T follicular helper cell (primary cell): ENCODE measurements at places on chromosomes 13 and 19.

DNA sequence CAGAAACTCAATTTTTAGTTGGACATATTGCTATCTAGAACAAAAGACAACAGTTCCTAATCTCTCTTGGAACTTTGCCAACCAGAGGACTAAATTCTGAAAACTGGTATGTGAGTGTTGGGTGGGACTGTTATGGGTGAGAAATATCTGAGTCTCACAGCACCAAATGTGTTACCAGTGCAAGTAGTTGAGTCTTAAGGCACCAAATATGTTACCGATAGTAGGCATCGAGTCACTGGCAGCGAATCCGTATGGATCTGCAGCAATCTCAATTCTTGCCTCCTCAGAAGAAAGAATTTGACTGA is 575.2 kb downstream of the DACH1 start:
- DNase-seq, result no peak

- DNase-seq, result no peak
Measured at GRCh38 chr19:40286235-40286970, 1.3 kb upstream of the AKT2 start.

GRCh38 chr13:77267362-77267761 is 59.5 kb downstream of the MYCBP2 start:
- DNase-seq, result no peak

DNA sequence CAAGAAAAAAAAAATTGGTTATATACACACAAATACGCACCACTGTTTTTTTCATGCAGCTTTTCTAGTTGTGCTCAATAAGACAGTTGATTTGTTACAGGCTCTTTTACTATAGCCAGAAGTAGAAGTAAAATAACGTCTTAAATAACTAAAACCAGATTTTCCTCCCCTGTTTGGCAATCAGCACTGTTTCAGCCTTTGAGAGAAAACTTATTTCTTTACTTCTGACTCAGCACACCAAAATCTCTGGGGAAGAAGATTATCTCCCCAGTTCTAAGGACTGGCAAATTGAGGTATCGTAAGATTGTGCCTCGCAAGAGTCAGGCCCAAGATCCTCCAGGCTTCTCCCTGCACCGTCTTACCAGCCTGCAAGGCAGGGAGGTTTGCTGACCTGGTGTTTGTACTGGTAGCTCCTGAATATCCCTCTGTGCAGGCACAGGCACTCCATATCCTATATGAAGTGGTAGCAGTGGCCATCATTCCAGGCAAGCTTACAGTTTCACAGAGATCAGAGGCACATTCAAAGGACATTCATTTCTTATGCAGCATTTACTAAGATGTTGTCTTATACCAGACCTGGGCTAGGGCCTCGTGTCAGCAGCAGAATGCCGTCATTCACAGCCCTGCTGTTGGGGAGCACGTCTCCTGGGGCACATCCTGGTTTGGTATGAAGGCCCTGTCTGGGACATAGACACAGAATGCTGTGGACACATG is 268.2 kb downstream of the ZNF536 start:
- no peak for DNase-seq

- DNase-seq, result no peak
Measured at GRCh38 chr19:18896421-18896841, 473 bp upstream of the CERS1 start.

GRCh38 chr13:93254775-93255174 is 28.2 kb downstream of the GPC6 start:
- DNase-seq, result no peak

GRCh38 chr13:52780611-52781010 is 41.0 kb upstream of the CNMD start:
- no peak for DNase-seq

DNA sequence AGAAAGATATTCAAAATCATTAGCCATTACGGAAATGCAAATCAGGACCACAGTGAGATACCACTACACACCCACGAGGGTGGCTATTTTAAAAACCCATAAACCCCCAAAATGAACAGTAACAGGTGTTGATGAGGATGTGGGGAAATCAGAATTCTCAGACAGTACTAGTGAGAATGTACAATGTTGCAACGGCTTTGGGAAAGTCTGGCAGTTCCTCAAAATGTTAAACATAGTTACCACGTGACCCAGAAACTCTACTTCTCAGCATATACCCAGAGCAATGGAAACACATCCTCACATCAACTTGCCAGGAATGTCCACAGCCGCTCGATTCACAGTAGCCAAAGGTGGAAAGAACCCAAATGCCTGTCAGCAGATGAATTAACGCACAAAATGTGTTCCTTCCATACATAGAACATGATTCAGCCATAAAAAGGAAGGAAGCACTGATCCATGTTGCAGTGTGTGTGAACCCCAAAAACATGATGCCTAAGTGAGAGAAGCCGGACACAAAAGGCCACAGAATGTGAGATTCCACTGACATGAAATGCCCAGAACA is 7.0 kb downstream of the PLVAP start:
- DNase-seq, result no peak

DNA sequence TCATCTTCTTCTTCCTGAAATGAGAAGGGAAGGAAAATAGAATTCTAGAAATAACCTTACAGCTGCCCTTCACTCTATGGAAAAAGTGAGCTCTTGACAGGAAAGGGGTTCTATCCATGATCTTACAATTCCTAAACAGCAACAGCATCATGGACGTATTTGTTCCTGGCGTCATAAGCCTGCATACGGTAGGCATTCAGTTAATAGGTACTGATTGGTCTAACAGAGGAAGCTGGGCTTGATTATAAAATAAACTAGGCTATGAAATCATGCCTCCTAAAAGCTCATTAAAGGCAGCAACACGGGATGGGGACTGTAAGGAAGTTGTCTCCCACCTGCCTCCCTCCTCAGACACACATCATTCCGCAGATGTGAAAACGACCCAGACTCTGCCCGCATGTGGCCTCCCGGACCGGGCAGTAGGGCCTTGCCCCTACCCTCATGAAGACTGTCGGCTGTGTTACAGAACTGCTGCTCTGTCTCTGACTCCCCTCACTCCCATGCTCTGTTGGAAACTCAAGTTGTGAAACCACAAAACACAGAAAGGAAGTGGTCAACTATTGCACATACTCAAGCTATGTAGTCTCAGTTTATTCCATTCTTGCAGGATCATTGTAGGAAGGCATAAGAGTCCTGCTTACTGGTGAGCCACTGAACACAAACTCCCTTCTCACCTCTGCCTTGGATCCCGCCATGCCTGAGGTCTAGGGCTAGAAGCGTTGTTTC is 129.8 kb downstream of the DLEU7 start:
- no peak for DNase-seq

GRCh38 chr19:49017666-49018351 is 918 bp upstream of the LHB start:
- DNase-seq, result peak; percentile 49

DNA sequence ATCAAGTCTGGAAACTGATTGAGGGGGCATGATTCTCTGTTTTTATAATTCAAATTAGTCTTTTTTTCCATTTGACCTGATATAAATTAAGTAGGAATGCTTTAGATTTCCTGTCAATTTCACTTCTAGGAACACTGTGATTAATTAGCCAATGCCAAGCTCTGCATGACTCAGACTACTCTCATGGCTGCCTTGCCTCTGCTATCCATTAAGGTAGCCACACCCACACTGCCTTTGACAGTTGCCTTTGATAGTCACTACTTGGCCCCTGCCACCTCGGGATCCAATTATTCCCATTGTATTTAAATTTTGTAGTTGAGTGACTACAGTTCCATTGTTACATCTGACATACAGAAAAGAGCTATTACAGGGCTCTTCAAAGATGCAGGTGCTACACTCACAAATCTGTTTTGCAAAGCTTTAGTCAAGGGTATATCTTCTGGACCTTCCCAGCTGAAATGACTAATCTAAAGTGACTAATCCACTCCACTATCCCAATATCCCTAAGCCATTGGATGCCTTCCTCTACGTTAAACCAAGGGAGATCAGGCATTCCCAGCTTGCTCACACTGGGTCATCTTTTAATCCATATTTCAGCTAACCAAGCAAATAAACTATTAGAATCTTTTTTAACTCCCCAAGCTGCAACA is 1193.1 kb upstream of the MIR17HG start:
- DNase-seq, result no peak

GRCh38 chr19:5094768-5095567 is 126.1 kb downstream of the KDM4B start:
- DNase-seq, result no peak

- no peak for DNase-seq
Measured at GRCh38 chr19:5313307-5313706, 27.3 kb downstream of the PTPRS start.

DNA sequence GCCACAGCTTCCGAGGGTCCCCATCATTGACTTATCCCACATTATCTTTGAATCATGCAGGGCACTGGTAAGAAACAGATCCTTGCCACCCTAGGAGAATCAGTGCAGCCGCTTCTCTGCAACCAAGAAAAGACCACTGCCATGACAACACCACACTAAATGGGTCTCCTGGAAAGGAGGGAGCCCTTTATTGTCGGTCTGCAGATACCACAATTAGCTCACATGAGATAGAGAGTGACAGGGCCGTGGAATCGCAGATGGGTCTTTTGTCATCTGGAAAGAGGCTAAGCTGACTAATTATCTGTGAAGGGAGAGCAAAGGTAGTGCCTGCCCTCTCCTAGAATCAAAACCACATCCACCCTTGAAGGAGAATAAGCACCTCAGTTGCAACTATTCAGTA is 178.3 kb upstream of the MYO16 start:
- DNase-seq, result no peak
